Activated T-cell treated with anti-CD3 and anti-CD28 coated beads, Interleukin-2, amount 50 U/mL, for 72 hours (primary cell): ENCODE measurements at places on chromosomes 2 and 18.
A peak's percentile ranks its signal among the peaks of the same experiment; 100 is the strongest.

- H3K27me3 ChIP-seq, result no peaks in the 10 kb centered on the region
- peaks cover 8% of the 10 kb centered on the region for H3K36me3 ChIP-seq
- peak; percentile 27 for DNase-seq
- H3K4me1 ChIP-seq, result peaks cover 98% of the 10 kb centered on the region
Observed at GRCh38 chr2:225010804-225011203, 31.5 kb downstream of the DOCK10 start.

- H3K4me3 ChIP-seq, result peak overlapping the region; percentile 89
- peak overlapping the region; percentile 79 for H3K27ac ChIP-seq
- peak; percentile 85 for DNase-seq
Observed at GRCh38 chr2:237474931-237475703, 11.9 kb upstream of the MLPH start.

- H3K36me3 ChIP-seq, result no peaks in the 10 kb centered on the region
- H3K27me3 ChIP-seq, result no peaks in the 10 kb centered on the region
- H3K27ac ChIP-seq, result no peak overlapping the region
- no peaks in the 10 kb centered on the region for H3K4me1 ChIP-seq
- no peak overlapping the region for H3K4me3 ChIP-seq
- DNase-seq, result no peak
Observed at GRCh38 chr2:190159453-190159852, 96.9 kb upstream of the MSTN start.

DNA sequence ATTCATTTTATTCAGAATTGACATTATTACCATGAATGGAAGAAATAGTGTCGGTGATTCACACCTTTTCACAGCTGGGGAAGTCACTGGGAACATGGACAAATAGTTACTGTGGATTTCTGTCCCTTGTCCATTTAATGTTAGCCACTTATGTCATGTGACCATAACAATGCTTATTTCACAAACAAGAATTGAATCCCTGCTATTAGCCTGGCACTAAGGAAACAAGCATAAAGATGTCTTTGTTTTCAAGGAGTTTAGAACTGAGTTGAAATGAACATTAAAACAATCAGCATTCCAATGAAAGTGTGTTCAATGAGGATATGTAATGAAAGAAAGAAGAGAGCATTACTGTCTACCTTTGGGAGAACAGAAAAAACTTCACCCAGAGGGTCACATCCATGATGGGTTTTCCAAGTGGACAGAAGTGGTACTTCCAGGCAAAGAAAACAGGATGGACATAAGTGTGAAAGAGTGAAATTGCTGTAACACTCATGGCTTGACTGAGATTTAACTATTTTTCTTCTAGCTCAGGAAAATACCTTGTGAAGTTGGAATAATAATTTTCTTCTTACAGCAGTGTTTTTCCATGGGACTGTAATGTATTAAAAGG, 324.5 kb upstream of the UBE2E3 start:
- no peaks in the 10 kb centered on the region for H3K4me1 ChIP-seq
- no peak overlapping the region for H3K4me3 ChIP-seq
- no peaks in the 10 kb centered on the region for H3K27me3 ChIP-seq
- no peak overlapping the region for H3K27ac ChIP-seq

- H3K4me1 ChIP-seq, result peaks cover 5% of the 10 kb centered on the region
- H3K4me3 ChIP-seq, result peak overlapping the region; percentile 59
- H3K27ac ChIP-seq, result no peak overlapping the region
- H3K27me3 ChIP-seq, result peaks cover 23% of the 10 kb centered on the region
- DNase-seq, result no peak
Observed at GRCh38 chr2:115161081-115161770, 718.8 kb downstream of the DPP10 start.

GRCh38 chr2:166563894-166564293, 69.8 kb upstream of the SCN7A start:
- H3K4me3 ChIP-seq, result no peak overlapping the region
- H3K27ac ChIP-seq, result no peak overlapping the region
- H3K36me3 ChIP-seq, result no peaks in the 10 kb centered on the region
- no peaks in the 10 kb centered on the region for H3K4me1 ChIP-seq

DNA sequence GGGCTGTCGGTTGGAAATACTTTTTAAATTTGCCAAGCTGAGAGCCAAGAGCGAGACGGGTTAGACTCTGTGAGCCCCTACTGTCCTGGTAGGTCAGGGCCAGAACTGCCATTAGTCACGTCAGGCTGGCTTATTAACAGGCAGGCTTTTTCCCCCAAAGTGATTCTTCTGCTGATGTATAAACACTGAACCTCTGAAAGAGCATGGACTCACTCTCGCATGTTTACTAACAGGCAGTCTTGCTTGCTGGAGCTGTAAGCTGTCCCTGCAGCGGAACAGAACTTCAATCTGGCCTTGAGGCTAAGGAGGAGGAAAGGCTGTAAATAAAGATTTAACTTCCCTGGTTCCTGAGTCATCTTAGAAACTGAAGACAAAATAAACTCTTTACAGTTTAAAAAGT, 288.4 kb downstream of the PIEZO2 start:
- H3K36me3 ChIP-seq, result peaks cover 5% of the 10 kb centered on the region
- no peak for DNase-seq
- H3K4me3 ChIP-seq, result no peak overlapping the region
- H3K4me1 ChIP-seq, result no peaks in the 10 kb centered on the region

- H3K4me3 ChIP-seq, result no peak overlapping the region
- no peaks in the 10 kb centered on the region for H3K27me3 ChIP-seq
- no peaks in the 10 kb centered on the region for H3K36me3 ChIP-seq
Observed at GRCh38 chr18:48217258-48218250, 191.6 kb downstream of the ZBTB7C start.

DNA sequence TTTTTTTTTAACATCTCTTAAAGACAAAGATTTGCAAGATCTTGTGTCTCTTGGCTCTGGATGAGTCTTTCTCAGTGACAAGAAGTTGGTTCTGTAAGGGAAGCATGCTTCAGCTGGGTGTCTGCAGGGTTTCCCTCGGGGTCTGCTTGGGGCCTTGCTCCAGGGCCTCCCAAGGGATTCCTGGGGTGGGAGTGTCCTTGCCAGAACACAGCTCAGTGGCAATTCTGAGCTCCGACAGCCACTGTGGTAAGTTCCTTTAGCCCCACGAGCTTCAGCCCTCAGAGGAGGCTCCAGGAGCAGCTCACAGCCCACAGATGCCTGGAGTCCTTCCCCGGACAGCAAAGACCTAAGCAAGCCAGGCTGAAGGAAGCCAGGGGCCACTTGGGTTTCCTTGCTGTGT, 52.4 kb downstream of the EMX1 start:
- DNase-seq, result no peak
- H3K4me3 ChIP-seq, result no peak overlapping the region
- H3K4me1 ChIP-seq, result no peaks in the 10 kb centered on the region
- H3K27ac ChIP-seq, result no peak overlapping the region
- H3K27me3 ChIP-seq, result no peaks in the 10 kb centered on the region
- H3K36me3 ChIP-seq, result no peaks in the 10 kb centered on the region

DNA sequence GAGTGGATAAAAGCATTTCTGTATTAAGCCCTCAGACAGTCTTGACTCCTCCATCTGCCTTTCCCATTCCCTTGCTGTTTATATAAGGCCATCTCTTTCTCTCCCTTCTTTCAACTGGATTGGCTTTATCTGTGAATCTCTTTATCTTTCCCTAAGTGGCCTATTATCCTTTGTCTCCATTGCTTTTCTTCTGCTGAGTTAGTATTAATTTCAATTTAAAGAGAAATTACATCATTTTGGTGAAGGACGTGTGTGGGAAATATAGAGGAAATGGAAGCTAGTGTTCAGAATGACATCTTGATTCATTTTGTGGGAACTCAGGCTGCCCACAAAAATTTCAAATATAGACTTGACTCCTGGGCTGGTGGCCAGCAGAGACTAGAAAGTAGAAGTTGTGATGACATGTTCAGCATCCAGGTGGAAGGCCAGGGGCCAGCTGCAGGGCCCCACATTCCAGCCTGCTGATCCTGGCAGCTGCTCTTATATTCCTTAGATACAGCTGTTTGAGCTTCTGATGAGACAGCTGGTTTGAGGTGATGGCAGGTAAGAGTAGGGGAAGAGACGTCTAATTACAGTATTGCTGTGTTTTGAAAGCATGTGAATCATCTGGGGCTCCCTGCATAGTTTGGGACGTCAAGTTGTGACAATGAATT, 52.3 kb downstream of the DIS3L2 start:
- H3K27me3 ChIP-seq, result no peaks in the 10 kb centered on the region
- H3K36me3 ChIP-seq, result peaks cover 12% of the 10 kb centered on the region
- H3K27ac ChIP-seq, result no peak overlapping the region
- peaks cover 16% of the 10 kb centered on the region for H3K4me1 ChIP-seq
- no peak for DNase-seq

DNA sequence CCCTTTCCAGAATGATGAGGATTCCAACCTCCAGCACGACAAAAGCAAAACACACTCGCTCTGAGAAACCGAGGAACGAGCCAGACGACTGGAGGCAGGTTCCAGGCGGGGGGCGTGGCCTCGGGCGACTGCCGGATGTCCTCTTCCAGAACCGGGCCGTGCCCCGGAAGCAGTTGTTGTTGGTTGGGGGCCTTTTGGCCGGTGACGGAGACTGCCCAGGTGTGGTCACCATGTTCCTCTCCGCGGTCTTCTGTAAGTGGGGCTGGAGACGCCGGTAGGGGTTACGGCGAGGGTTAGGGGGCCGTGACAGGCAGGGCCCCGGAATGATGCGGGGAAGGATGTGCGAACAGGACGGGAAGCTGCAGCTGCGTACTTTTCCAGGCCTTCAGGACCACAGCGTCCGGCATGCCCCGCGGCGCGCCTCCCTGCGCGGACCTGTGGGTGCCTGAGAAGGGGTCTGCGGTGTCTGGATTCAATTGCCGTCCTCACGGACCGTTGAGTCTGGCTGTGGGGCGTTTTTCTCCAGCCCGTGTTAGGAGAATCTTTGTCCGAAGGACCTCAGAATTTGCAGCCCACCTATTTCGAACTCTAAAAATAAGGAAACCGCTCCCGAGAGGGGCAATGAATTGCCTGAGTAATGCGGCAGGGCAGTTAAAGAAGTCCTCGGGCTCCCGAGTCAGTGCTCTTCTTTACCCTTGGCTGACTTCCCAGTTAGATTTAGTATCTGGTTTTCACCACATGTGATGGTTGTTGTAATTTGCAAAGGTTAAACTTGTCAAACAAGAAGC, at the start of gene MRPL33:
MRPL33 (plus strand) TSS at position 172 of the 788 bp plus-strand sequence; CDS start at position 231, 59 bp downstream.
- H3K27me3 ChIP-seq, result no peaks in the 10 kb centered on the region
- H3K27ac ChIP-seq, result peak within 1 kb of the TSS; percentile 96
- peak within 1 kb of the TSS; percentile 97 for H3K4me3 ChIP-seq
- DNase-seq, result peak; percentile 95
- H3K4me1 ChIP-seq, result peaks cover 45% of the 10 kb centered on the region

DNA sequence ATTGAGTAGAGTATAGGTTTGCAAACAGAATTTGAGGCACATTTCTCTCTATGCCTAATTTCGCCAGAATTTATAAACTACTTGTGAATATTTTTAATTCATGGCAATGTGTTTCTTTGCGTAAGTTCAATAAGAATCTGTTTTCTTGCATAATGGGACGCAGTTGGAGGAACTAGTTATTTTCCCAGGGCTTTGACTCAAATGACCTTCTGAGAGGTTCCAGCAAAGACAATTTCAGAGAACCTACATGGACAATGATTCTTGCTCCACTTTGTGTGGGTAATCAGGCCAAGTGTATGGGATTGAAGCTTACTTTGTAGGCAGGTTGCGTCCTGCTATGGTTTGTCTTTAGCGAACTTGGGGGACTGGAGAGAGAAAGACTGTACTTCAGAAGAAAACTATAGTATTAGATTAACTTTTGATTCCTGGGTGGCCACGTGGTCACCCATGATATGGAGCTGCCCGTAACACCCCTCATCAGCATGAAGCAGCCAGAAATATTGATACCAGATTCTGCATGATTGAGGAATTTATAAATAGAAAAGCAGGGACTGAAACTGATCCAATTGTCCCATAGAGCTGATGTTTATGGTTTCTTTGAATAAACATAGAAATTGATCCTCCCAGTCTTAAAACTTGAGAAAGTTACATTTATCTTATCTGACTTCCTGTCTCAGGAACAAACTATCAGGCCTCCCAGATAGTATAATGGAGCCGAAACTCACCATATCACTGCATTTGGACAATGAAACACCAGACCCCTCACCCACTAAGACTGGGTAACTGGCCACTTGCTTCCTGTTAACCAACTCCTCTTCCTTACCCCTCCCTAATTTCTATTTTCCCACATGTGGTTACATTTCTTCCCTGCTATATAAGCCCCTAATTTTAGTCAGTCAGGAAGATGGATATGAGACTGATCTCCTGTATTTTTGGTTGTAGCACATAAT, 815.3 kb upstream of the HS6ST1 start:
- DNase-seq, result no peak
- no peaks in the 10 kb centered on the region for H3K4me1 ChIP-seq
- H3K27ac ChIP-seq, result no peak overlapping the region

DNA sequence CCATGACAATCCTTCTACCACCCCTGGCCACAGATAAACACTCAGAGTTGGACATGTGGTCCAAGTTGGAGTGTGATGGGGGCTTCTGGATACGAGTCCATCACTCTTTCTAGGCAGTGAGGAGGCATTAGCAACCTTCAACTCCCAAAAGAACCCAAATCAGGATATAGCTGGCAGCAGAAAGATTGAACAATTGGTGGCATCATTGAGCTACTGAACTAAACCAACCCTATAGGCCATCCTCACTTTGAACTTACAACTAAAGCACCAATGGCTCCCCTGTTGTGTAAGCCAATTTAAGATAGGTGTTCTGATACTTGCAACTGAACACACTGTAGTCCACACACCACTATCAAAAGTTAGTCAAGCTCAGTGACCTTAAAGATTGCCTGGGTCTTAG, 24.0 kb upstream of the MARCO start:
- no peak for DNase-seq
- H3K27ac ChIP-seq, result no peak overlapping the region
- H3K27me3 ChIP-seq, result peaks cover 15% of the 10 kb centered on the region

DNA sequence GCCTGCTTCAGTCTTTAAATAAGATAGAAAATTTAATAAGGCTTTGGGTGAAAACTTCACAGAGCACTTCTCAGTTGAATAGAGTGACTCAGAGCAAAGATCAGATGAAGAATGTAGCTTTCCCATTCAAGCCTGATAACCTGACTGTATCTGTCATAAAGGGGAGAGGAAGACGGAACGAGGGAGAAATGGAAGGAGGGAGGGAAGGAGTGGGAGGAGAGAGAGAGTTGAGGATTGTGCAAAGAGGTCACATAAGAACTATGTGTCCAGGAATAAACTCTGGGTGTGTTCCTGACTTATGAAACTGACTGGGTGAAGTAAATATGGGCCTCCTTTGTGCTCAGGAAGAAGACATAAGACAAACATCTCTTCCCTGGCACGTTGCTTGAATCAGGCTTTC, 385.5 kb downstream of the LPIN1 start:
- H3K4me3 ChIP-seq, result no peak overlapping the region
- H3K27ac ChIP-seq, result no peak overlapping the region
- no peaks in the 10 kb centered on the region for H3K27me3 ChIP-seq
- no peak for DNase-seq
- no peaks in the 10 kb centered on the region for H3K36me3 ChIP-seq
- H3K4me1 ChIP-seq, result no peaks in the 10 kb centered on the region

DNA sequence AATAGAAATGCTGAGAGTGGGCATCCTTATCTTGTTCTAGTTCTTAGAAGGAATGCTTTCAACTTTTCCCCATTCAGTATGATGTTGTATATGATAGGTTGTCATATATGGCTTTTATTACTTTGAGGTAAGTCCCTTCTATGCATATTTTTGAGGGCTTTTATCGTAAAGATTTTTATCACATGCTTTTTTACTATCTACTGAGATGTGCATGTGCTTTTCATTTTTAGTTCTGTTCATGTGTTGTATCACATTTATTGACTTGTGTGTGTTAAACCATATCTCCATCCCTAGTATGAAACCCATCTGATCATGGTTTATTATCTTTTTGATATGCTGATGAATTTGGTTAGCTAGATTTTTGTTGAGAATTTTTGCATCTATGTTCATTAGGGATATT, 1008.8 kb downstream of the CNTNAP5 start:
- H3K36me3 ChIP-seq, result peaks cover 6% of the 10 kb centered on the region
- no peaks in the 10 kb centered on the region for H3K4me1 ChIP-seq
- H3K27ac ChIP-seq, result no peak overlapping the region
- H3K27me3 ChIP-seq, result no peaks in the 10 kb centered on the region

GRCh38 chr2:221272729-221273128, 299.4 kb downstream of the EPHA4 start:
- H3K4me3 ChIP-seq, result no peak overlapping the region
- DNase-seq, result no peak
- no peaks in the 10 kb centered on the region for H3K36me3 ChIP-seq
